Renal pelvis (tissue), 12 donors: ENCODE measurements at places on chromosomes 3 and 15. TPM values are rescaled to one million over a fixed set of nuclear protein-coding genes. Genes with fewer than 3 reads are reported as not detected.

PLA2G4D gene
- 0.04 TPM for polyA plus RNA-seq

SV2B gene
- 0.97 TPM for polyA plus RNA-seq

EOMES gene
- 0.25 TPM for polyA plus RNA-seq

UBE2E2 gene
- 49.3 TPM for polyA plus RNA-seq

C3orf62 gene
- polyA plus RNA-seq = 8.7 TPM

PLIN1 gene
- 1.4 TPM for polyA plus RNA-seq

DNA sequence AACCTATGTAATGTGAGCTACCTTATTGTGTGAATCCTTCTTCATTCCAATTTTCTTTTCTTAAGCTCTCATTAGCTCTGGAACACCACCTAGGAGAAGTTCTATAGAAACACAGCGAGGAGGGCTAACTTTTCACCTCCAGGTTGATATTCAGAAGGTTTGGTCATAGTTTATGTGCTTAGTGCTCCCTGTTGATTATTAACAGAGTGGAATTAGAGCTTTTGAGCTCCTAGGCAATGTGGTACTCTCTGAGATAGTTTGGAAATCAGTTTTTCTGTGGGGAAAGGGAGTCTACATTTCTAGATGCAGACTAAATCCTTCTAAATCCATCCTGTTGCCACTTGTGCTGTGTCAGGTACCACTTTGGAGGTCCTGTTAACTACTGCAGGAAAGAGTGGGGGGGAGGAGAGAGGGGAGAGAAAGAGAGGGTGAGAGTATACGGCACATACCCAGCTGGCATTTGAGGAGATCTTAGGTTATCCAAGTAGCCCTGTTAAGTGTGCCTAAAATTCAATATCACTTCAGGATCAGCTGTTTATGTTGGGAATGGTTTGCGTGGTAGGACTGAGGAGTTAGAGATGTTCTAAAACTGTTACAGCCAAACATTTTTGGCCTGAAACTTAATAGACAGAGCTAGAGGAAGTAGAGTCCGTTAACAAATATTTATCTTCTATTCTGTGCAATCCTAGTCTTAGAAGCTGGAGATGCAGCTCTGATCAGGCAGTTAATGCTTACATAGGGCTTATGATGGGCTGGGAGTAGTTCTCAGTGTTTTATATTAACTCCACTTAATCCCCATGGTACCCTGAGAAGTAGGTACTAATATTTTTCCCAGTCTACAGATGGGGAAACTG lies 117.5 kb upstream of the PROK2 start:
- DNase-seq = no peak

GRCh38 chr3:128616516-128617269 lies 33.9 kb downstream of the RPN1 start:
- DNase-seq = no peak

DNA sequence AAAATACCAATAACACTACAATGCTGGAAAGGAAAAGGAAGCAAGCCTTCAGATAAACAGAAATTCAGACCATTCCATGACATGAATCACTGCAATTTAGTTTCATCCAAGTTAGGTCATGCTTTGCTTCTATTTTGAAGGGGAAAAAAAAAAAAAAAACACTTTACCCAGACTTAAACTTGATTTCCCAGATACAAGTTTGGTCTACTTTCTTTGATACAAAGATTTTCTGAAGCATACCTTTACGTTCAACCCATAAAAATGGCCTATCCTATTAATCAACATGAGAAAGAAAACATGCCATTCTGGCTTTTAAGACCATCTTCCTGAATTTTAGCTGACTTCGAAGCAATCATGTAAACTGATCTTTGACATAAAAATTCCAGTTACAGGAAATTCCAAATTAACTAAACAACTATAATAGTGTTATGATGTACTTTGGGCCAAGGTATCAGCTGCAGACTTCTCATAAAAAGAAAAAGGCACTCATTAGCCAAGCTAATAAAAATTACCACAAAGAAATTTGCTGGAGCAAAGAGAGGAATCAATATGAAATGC lies 12.6 kb downstream of the OSBPL10 start:
- no peak for DNase-seq

DNA sequence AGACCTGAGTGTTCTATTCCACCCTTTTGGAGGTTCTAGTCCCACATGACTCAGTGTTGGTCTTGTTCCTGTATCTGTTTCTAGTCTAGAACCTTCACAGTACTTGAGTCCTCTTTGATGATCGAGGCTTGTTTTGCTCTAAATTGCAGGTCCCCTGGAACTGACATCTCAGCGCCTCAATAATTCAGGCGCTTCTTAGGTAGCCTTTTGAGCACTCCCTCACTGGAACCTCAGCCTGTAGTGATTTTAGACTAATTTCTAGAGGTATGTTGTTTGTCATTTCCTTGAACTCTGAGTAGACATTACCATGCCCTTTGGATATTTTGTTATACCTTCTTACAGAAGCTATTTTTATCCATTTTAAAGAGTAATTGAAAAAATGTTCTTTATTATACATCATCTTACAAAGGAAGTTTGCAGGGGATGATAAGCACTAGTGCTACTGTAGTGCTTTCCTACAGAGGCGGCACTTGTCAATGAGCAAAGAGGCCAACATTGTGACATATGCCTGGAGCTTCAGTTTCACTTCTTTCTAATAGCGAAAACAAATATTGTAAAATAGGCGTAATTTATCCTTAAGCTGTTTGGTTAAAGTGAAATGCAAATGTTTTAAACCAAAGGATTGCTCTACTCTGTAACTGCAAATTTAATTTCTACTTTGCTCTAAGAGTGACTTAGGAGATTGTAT lies 75.7 kb downstream of the EFL1 start:
- DNase-seq = no peak

- no peak for DNase-seq
Observed at GRCh38 chr15:30978328-30978727, 13.1 kb downstream of the MTMR10 start.

GRCh38 chr15:70324001-70324974 lies 226.6 kb upstream of the TLE3 start:
- peak; percentile 63 for DNase-seq

DNA sequence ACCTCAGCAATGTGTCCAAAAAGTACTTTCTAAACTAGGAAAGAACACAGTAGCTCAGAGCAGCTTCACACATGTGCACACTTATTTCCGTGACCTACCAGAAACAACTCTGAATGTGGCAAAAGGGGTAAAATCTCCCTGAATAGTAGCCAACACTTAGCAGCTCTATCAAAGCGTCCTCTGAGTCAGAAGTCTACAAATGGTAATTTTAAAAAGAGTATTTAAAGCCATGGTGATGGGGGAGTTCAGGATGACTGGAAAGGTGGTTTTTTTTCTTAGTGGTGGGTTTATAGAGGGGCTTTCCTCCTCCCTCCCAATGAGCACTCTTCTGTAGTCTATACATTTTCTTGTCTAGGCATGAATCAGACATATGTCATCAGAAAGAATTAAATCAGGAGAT lies 223.8 kb upstream of the PRICKLE2 start:
- no peak for DNase-seq

- DNase-seq = no peak
Observed at GRCh38 chr3:32544894-32545293, 25.8 kb downstream of the DYNC1LI1 start.

DNA sequence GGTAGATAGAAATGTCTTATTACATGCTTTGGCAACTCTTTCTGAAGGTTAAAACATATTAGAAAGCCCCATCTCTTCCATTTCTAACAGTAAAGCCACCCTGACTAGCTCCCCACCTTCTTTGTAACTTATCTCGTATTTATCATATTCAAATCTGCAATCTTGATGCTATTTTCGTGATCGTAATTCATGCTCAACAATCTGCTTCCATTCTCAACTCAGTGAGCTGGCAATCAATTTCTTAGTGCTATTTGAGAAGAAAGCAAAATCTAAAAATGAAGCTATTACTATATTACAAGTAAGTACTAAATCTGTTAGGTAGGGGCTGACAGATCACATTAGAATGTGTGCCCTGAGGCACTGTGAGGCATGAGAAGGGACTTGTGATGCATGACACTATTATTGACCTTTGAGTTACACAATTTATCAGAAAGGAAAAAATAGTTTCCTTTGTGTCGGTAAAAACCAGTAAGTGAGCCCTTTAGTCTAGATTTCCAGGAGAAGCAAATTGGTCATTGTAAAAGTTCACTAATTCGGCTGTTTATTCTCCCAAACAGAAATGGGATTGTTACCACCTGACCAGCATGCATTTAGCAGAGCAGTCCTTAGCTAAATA lies 379.7 kb upstream of the CNTN6 start:
- DNase-seq = no peak
